ENCODE measurements at places on chromosomes 6 and 20.

GRCh38 chr6:26202811-26203583 lies 115.8 kb downstream of the HFE start:
- DNase-seq = no peak

DNA sequence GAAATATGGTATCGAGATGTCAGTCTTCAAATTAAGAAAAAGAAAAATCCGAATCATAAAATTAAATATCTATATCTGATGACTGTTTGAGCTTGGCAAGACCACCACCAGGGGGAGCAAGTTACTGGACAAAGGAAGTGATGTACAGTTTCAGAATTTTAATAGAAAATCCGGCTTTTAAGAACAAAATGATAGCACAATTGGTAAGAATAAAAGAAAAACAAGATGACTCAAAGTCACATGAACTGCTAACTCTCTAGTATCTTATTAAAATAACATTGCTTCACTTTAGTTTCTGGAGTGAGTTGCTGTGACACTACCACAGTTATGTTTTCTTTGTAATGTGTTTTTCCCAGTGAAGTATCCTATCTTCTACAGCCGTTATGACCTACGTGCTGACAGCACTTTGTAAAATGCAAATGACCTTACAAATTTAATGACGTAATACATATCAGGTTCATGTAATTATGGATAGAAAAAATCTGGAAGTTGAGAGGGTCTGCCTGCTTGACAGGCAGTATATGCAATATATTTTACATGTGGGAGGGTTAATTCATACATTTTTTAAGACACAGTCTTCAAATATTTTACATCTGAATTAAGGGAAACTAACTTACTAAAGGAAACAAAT lies 405.3 kb upstream of the HS3ST5 start:
- peak; percentile 10 for DNase-seq

DNA sequence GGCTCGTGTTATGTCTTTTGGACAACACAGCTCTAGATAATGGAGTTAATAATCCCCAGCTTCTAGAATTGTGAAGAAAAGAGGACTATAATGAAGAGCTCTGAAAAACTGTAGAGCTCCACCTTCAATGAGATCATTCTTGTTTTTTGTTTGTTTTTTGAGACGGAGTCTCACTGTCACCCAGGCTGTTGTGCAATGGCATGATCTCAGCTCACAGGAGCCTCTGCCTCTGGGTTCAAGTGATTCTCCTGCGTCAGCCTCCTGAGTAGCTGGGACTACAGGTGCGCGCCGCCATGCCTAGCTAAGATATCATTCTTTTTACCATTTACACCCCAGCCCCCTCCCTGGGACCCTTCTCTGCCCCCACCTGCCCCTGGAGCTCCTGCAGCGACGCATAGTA lies 36.6 kb downstream of the ERGIC3 start:
- DNase-seq = no peak

DNA sequence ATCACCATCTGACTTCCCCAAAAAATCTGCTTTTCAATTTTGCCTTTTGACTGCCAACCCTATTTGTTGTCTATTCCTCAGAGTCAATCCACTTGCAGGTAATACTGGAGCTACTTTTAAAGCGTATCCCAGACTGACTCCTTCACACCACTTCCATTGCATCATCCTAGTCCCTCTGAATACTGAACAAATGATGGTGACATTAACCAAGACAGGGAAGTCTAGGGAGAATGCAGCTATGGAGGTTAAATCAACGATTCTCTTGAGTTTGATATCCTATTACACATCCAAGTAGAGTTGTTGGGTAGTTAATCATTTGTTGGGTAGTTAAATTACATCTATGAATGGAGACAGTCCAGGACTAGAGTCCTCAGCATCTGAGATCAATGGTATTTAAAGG lies 2.0 kb downstream of the OGFRL1 start:
- DNase-seq = no peak

- no peak for DNase-seq
Measured at GRCh38 chr6:122025104-122025503, 374.3 kb upstream of the HSF2 start.

DNA sequence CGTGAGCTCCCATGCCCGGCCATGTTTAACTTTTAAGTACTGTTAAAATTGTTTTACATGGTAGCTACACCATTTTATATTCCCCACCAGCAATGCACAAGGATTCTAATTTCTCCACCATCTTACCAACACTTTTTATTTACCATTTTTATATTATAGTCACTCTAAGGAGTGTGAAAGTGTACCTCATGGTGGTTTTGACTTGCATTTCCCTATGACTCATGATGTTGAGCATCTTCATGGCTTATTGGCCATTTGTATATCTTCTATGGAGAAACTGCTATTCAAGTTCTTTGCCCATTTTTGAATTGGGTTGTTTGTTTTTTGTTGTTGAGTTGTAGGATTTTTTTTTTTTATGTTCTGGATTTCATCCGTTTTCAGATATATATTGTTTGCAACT lies 15.6 kb upstream of the BPHL start:
- DNase-seq = no peak

All from AG08396 (cell line).